Activated naive CD4-positive, alpha-beta T cell treated with anti-CD3 and anti-CD28 coated beads, Interleukin-2, amount 10 ng/mL, durations not matched to agents 7 days and 5 days (primary cell): ENCODE measurements at places on chromosomes 4 and X.

DNA sequence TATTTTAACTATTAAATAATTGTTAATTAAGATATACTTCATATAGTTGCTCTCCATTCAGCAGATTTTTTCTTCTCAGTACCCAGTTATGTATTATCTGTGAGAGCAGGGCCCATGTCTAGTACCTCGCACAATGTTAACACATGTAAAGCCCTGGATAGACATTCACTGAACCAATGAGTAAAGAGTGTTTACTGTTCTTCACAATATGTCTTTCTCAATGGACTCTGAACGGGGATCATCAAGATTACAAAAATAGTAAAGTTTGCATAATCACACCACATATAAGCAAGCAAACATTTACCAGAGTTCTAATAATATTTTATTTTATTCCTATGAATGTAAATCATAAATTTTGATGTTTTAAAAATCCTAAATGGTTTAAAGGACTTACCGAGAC is 47.1 kb downstream of the FBXO8 start:
- DNase-seq = no peak

DNA sequence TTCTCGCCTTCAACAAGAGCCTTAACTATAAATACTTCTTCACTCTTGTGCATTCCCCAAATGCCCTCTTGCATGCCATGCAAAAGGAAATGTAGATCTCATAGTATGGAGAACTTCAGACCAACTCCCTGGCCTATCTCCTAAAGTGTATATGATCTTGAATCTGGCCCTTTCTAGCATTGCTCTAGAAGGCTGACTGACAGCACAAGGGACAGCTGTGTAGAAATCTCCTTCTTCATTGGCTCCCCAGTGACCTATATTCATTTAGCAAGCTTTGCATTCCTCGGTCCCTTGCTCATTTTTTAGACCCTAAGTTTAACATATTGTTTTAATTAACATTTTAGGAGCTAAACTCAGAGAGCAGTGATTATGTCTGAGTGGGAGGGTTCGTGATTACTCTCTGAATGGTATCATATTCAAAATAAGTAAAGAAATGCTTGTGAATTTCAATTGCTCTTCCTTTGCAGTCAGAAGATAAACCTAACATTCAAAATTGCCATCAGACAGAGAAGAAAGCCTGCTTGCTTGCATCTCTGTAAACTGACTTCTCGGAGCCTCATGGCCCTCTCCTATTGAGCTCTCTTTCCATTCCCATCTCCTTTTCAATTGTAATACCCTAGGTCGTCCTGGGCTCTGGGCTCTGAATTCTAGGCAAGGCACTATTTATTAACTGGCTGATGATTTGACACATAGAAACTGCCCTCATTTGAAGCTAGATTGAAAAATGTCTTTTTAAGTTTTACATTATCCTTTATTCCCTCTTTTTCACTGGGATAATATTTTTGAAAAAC is 120.3 kb upstream of the PRKG2 start:
- DNase-seq = no peak

- no peak for DNase-seq
Observed at GRCh38 chrX:69036674-69037573, 128.3 kb downstream of the PJA1 start.

- no peak for DNase-seq
Observed at GRCh38 chr4:123217664-123218063, 178.9 kb upstream of the SPRY1 start.

GRCh38 chr4:7276515-7276914 is 84.2 kb downstream of the SORCS2 start:
- no peak for DNase-seq
